ENCODE measurements at places on chromosomes 12 and 14.

DNA sequence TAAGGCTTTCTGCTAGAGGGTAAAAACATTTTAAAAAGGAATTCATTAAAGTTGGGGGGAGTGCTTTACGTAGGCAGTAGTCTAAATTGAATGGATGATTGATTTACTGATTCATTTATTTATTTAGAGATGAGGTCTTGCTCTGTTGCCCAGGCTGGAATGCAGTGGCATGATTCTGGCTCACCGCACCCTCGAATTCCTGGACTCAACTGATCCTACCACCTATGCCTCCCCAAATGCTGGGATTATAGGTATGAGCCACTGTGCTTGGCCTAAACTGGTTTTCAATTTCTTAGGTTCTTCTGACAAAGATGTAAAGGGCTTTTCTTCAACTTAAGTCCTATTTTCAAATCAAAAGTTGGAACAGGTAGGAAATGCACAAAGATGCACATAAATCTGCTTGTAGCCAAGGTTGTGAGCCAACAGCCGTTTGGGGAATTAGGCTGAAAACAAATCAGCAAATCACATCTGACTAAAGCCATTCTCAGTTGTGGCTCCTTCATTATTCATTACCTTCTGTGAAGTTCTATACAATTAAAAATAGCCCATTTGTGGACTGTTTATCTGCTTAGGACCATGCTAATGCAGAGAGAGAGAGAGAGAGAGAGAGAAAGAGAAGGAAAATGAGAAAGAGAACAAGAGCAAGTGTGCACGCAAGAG, 218.0 kb downstream of the PPM1H start:
- DNase-seq: no peak

GRCh38 chr14:77804592-77804991, 4.7 kb downstream of the ADCK1 start:
- DNase-seq: peak; percentile 22

GRCh38 chr12:123106640-123107359, 44.1 kb downstream of the PITPNM2 start:
- no peak for DNase-seq

DNA sequence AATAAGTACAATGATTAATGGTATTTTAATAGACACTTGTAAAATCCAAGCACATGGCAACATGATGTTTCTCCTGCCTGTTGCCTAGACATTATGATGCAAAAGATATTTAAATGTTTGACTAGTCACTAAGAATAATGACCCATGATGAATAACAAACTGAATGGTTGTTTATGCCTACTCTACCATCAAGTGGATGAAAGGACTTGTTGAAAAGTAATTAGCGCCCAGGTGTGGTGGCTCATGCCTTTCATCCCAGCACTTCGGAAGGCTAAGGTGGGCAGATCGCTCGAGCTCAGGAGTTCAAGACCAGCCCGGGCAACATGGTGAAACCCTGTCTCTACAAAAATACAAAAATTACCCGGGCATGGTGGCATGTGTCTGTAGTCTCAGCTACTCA, 30.7 kb downstream of the KIF21A start:
- peak; percentile 4 for DNase-seq

- no peak for DNase-seq
Measured at GRCh38 chr12:47773858-47774580, 981 bp downstream of the SLC48A1 start.

All from NCI-H526 (cell line).